ENCODE measurements at places on chromosomes 4 and X. TPM values are rescaled to one million over a fixed set of nuclear protein-coding genes. Genes with fewer than 3 reads are reported as not detected.

SPANXN3 gene
- not detected for total RNA-seq

FAM9B gene
- total RNA-seq = not detected

ARMCX4 gene
- total RNA-seq = 22.1 TPM

MAP9 gene
- total RNA-seq = 8.1 TPM

PALLD gene
- 37.5 TPM for total RNA-seq

TLR1 gene
- not detected for total RNA-seq

CCDC110 gene
- total RNA-seq = 1.3 TPM

GATA1 gene
- total RNA-seq = not detected

FAM13A gene
- 51.2 TPM for total RNA-seq

MAGEA12 gene
- 1.1 TPM for total RNA-seq

ADGRG2 gene
- total RNA-seq = 0.39 TPM

ATP1B4 gene
- total RNA-seq = not detected

MAMLD1 gene
- total RNA-seq = 0.25 TPM

STPG2 gene
- total RNA-seq = 0.66 TPM

MAGED4 gene
- 192 TPM for total RNA-seq

TEX13C gene
- not detected for total RNA-seq

ITIH6 gene
- total RNA-seq = not detected

VMA21 gene
- 28.7 TPM for total RNA-seq
